ENCODE measurements at places on chromosomes 7 and 10.

DNA sequence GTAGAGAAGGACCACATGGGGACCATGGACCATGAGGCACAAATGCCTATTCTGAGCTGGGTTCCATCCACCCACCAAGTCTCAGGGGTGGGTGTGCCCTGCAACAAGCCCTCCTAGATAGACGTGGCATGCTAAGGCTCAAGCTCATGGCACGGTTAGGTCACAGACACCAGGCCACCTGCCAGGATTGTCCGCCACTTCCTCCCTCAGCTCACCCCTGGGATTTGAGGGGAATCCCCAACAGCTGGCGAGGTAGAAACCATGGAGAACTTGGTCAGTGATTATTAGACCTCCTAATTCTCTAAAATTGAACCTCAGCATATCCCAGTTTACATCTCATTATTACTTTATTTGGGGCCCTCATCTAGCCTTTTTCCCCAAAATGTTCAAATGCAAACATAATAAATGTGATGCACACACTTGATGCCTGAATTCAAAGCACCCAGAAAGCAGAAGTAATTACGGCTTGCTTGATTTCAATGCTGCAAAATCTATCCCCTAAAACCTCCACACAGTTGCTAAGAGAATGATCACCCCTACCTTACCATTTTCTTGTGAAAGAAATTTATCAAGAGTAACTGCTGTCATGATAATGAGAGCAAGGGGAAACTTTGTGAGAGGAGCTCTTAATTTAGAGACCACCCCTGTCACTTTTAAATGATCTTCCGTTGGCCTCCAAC, 366.6 kb upstream of the PFKP start:
- no peak for DNase-seq

GRCh38 chr10:25176421-25176968, 1.7 kb downstream of the GPR158 start:
- DNase-seq: no peak

GRCh38 chr7:34041707-34042106, 136.4 kb downstream of the BMPER start:
- DNase-seq: no peak

DNA sequence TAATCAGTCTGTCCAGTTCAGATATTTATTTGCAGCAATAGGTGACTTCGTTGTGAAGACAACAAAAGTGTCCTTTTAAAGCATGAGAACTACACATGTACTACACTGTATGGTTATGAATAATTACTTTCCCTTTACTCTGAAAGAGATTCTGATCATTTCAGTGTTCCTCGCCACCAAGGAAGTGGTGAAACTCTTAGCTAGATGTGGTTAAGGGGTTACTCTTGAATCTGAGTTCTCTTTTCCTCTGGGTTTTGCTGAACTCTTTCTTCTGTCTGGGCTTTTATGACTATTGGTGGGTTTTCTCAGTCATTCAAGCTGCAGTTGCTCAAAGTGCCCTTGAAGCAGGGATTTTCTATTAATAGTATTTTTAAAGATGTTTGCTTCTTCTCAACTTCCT, 127.9 kb upstream of the SEM1 start:
- DNase-seq: no peak

DNA sequence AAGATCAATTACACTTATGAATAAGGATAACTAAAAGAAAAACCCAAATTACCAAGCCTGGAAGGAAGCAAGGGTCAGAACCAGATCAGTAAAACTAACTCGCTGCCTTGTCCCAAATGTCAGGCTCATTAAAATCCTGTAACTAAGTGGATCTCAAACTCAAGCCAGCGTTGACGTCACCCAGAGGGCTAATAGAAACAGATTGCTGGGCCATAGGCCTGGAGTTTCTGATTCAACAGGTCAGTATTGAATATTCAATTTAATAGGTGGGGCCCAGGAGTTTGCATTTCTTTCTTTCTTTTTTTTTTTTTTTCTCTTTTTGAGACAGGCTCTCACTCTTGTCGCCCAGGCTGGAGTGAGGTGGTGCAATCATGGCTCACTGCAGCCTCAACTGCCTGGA, 397.0 kb downstream of the CALN1 start:
- no peak for DNase-seq

- no peak for DNase-seq
Observed at GRCh38 chr10:125991392-125991791, 95.0 kb downstream of the FANK1 start.

- no peak for DNase-seq
Observed at GRCh38 chr10:101292194-101293006, 61.6 kb upstream of the BTRC start.

DNA sequence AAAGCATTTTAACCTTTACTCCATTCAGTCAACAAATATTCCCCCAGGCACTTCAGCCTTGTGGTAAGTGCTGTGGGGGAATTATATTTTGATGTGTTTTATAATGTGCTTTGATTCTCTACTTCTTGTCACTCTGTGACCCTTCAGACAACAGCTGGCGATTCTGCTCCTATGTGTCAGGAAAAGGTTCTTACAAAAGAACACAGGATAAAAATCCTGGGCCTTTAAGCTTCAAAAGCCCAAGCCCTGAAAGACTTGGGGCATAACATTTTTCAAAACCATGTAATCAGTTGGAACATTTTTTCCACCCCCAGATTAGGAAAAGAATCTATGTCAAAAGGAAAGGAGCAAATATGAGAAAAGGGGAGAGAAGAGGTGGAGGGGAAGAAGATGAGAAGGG, 37.8 kb upstream of the LRRC17 start:
- DNase-seq: no peak

- no peak for DNase-seq
Observed at GRCh38 chr10:124447751-124448466, 1.9 kb downstream of the NKX1-2 start.

- no peak for DNase-seq
Observed at GRCh38 chr7:28355635-28356319, 56.5 kb upstream of the CREB5 start.

- DNase-seq: no peak
Observed at GRCh38 chr10:70906953-70907636, 18.7 kb upstream of the PCBD1 start.

DNA sequence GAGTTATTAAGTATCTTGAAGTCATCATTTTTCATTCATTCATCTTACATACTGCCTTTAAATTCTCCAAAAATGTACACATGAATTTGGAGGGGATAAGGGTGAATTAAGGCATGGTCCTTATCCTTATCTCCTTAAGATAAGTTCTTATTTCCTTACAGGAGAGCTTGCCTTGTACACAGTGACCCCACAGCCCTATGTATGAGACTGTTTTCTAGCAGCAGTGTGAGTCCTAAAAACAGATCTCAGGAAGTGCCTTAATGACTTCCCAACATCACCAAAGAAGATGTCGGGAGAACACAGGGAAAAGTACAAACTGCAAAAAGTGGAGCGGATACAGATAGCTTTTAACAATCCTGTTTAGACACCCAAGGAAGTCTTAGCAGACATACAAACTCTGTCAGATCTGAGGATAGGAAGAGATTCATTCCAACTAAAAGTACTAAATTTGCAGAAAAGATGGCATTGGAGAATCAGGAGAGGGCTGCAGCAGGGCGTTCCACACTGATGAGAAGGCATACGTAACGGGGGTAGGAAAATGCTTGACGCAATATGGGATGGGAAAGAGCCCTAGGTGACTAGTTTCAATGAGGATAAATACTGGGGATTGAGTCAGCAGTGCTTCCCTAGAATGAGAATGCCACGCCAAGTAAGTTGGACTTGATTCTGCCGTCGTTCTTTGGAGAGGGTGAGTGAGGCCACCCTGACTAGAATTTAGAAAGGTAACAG, 570.2 kb downstream of the PARD3 start:
- no peak for DNase-seq

DNA sequence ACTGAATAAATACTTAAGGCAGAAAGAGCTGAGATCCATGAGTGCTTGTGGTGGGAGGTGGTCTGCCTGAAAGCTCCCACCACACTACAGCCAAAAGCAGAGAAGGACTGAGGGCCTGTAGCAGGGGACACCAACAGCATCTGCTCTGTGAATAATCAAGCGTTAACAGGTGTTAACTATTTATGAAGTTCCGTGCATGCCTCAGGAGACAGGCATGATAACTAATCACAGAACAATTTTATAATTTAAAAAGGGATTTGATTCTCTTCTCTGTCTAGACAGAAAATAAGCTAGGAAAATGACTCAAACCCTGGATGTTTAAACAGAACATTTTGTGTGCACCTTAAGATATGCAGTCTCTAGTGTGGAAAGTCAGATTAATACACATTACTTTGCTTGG, 61.5 kb upstream of the GHITM start:
- DNase-seq: no peak

DNA sequence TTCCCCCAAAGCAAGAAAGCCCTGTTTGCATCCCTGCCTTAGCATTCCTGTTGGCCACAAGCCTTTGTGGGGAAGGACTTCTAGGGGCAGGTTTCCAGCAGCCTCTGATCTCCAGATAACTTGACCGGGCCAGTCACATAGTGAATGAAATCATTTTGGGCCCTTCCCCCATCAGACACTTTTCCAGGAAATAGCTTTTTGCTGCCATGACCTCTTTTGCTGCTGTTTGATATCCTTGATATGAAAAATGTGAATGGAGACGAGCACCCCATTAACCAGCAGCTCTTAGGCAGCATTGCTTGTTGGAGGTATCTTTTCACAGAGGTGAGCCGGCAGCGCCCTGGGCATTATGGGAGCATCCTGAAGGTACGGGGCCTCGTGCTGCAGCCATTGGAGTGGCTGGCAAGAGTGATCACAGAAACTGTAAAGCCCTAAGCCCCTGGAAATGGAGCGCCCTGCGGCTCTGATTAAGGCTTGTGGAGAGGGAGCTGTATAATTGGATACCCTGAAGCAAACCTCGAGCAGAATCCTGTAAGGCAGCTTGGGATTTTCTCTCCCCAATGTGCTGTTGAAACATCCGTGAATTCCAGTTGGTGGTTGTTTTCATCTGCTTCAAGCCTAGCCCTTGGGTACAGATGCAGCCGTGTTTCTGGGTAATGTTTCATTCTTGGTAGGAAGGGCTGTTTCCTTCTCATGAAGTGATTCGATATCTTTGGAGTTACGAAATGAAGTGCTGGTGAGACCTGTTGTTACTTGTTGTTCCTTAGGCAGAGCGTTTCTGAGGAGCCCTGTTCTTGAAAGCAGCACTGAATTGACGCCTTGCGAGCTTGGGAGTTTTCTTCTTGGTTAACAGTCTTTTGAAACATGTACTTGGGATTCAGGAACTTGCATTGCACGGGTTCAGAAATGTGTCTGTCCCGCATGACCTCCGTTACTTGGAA, 179.0 kb downstream of the PTEN start:
- DNase-seq: no peak

DNA sequence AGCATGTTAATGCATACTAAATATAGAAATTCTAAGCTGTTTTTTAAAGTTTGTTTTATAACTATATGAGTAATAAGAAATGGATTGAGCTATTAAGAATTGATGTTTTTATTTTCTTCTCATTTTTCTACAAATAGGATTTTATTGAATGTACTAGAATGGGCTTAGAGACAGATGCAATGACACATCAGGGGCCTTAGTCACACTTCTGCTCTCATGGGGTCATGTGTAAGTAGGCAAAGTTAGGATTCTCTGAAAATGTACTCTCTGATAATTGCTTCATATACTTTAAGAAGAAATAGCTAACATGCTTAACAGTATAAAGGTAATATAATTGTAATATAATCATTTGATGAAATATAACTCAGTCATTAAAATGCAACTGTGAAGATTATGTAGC, 154.6 kb downstream of the ZNF438 start:
- DNase-seq: no peak

DNA sequence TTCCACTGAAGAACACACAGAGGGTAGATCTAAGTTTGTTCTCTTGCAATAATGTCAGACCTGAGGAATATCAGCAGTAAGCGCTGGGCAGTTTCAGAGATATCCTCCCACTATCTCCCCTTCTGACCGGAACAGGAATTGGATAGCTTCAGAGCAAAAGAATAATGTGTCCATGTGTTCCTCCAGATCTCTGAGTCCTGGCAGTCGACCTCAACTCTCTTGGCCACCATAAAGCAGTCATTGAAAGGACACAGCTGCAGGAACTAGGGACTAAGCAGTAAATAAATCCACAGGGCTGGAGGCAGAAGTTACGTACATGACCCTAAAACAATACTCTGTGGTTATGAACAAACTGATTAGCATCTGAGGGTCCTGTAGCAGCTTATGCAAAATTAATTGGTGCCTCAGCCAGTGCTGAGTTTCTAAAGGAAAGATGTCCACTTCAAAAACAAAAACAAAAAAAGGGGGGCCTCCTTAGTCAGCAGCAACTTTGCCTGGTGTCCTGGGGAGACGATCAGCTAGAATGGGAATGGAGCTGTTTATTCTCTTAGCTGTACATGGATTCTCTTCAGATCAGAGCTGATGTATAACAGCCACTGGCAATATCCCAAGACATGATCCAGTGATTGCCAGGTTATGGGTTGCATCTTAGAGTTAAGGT, 6.4 kb upstream of the PRTFDC1 start:
- DNase-seq: no peak

- DNase-seq: no peak
Observed at GRCh38 chr7:64775289-64775688, 18.9 kb upstream of the ZNF138 start.

GRCh38 chr7:47374538-47374937, 207.4 kb downstream of the TNS3 start:
- no peak for DNase-seq

DNA sequence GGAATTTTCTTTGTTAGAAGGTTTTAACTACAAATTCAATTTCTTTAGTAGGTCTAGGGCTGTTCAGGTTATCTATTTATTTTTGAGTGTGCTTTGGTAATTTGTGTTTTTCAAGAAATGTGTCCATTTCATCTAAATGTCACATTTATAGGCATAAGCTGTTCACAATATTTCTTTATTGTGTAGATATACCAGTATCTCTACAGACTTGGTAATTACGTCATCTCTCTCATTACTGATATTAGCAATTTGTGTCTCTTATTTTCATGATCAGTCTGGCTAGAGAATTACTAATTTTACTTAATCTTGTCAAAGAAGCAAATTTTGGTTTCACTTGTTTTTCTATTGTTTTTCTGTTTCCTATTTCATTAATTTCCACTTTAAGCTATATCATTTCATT, 152.0 kb downstream of the RNLS start:
- no peak for DNase-seq

GRCh38 chr10:21487416-21488180, 37.9 kb downstream of the SKIDA1 start:
- DNase-seq: no peak

- no peak for DNase-seq
Observed at GRCh38 chr10:33939892-33940291, 605.4 kb upstream of the NRP1 start.

DNA sequence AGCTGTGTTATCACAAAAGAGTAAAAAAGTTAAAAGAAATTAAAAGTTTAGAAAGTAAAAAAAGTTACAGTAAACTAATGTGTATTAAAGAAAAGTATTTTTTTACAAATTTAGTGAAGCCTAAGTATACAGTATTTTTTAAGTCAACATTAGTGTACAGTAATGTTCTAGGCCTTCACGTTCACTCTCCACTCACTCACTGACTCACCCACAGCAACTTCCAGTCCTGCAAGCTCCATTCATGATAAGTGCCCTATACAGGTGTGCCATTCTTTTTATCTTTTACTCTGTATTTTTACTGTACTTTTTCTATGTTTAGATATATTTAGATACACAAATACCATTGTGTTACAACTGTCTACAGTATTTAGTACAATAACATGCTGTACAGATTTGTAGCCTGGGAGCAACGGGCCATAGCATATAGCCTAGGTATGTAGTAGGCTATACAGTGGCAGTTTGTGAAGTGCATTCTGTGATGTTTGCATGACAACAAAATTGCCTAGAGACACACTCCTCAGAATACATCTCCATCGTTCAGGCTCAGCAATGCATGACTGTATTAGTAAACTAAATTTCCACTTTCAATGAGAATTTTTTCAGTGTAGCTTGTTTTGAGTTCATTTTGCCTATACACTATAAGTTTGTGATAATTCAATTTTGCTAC, 539.9 kb upstream of the C7orf33 start:
- no peak for DNase-seq
